Urinary bladder (tissue), 4 donors: ENCODE measurements at places on chromosomes 4 and X. TPM values are rescaled to one million over a fixed set of nuclear protein-coding genes. Genes with fewer than 3 reads are reported as not detected.

- no peak for DNase-seq
Measured at GRCh38 chrX:135513130-135513515, 7.3 kb upstream of the INTS6L start.

GPR143 gene
- 0.79 TPM for total RNA-seq

NSUN7 gene
- total RNA-seq = 9.0 TPM

- no peak for DNase-seq
Measured at GRCh38 chrX:121949041-121949760, 901.8 kb downstream of the GLUD2 start.

DNA sequence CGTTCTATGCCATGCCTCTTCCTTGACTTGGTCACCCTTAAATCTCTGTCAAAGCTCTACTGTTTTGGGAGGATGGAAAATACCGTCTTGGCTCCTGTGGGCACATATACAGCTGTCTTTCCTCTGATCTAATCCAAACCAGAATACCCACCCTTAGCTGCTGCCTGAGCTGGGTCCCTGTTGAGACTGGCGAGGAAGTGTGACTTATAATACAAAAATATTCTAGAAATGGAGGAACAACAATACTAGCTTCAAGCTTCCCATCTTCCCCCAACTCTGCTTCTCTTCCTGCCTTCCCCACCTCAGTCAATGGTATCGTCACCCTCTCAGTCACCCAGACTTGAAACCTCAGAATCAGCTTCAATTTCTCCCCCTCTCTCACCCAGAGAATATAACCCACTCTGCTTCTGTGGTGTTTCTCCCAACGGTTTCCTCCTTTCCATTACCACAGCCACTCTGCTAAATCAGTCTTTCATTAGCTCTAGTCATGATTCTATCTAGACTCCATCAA lies 599 bp upstream of the IL2RG start:
- no peak for DNase-seq

DNA sequence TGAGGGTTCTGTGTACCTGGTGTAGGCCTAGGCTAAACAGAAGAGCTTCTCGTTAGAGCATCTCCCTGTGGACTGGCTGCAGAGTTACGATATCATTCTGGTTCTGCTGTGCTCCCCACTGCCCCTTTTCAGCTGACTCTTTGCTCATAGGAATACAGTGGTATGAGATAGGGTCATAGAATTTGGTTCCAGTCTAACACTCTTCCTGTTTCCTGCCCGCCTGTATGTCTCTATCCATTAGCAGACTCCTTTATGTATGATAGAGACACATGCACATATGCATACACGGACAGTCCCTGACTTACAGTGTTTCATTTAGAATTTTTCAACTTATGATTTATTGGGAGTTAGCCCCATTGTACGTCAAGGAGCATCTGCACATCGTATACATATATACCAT lies 15.3 kb downstream of the RNF4 start:
- no peak for DNase-seq
